ENCODE measurements at places on chromosomes 3 and 15. TPM values are rescaled to one million over a fixed set of nuclear protein-coding genes. Genes with fewer than 3 reads are reported as not detected.

Gene MITF
- polyA plus RNA-seq, result 42.2 TPM

GRCh38 chr3:127718245-127718915 lies 45.6 kb downstream of the ABTB1 start:
- DNase-seq, result no peak

- DNase-seq, result no peak
Measured at GRCh38 chr3:196962930-196963630, 5.6 kb downstream of the PIGZ start.

GRCh38 chr15:63191895-63192618 lies 2.7 kb downstream of the RAB8B start:
- DNase-seq, result no peak

DNA sequence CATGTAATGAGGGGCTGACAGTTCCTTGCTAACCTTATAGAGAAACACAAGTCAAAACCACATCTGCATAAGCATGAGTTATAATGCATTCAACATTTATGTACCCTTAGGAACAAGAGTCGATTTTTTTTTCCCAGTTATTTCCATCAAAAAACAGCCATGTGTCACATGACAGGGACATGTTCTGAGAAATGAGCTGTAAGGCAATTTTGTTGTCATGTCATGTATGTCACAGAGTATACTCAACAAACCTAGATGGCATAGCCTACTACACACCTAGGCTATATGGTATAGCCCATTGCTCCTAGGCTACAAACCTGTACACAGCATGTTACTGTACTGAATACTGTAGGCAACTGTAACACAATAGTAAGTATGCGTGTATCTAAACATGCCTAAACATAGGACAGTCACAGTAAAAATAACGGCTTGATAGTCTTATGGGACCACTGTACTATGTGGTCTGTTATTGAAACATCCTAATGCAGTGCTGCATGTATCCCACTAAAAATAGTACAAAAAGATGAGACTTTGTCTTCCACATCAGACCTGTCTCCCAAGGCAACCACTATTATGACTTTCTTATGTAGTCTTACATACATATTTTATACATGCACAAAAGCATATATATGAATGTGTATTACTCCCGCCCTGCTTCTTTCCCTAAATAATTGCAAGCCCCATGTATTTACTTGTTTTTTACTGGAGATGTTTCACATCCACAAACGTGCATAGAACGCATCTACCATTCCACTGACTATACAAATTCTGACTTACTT lies 34.9 kb downstream of the LINS1 start:
- DNase-seq, result no peak
